ENCODE measurements at places on chromosomes 1 and 21.

DNA sequence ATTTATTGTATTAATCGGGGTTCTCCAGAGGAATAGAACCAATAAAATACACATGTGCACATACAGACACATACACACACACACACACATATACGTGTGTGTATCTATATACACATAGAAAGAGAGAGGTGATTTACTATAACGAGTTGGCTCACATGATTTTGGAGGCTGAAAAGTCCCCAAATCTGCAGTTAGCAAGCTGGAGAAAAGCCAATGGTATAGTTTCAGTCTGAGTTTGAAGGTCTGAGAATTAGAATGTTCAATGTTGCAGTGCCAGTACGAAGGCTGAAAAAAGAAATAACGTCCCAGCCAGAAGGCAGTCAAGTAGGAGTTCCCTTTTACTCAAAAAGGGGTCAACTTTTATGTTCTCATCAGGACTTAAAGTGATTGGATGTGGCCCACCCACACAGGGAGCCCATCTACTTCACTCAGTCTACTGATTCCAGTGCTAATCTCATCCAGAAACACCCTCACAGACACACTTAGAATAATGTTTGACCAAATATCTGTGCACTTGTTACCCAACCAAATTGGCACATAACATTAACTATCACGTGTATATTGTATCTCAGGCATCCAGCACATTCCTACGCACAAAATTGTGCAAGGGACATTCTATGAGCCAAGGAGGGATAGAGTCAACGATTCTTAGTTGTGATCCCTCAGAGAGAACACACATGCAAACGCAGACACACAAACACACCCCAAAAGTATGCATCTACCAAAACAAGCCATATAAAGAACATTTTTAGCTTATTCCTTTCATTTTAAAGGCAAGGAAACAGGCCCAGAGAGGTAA, 195.5 kb upstream of the DUSP10 start:
- no peak for DNase-seq

- DNase-seq, result no peak
These were observed 50.3 kb downstream of the CHD1L start for GRCh38 chr1:147292631-147293251.

- DNase-seq, result no peak
These were observed 1381.8 kb downstream of the MRPL39 start for GRCh38 chr21:24225431-24225830.

DNA sequence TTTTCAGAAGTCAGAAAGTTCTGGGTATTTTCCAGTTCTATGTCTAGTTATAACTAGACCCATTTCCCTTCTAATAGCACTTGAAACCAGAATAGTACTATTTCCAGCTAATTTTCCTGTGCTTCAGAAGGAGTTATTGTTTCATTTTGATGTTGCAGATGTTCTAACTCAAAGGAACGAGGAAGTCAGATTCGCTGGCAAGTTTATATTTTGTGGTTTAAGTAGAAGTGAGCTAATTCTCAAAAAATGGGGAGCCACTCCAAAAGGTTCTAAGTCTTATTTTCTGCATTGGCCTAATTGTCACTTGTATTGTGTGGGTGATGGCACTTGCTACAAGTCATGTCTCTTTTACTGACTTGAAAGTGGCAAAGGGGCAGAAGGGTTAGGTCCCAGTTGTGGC, 18.1 kb downstream of the CCDC185 start:
- DNase-seq, result no peak

GRCh38 chr1:29379443-29380073, 143.2 kb downstream of the PTPRU start:
- DNase-seq, result no peak

DNA sequence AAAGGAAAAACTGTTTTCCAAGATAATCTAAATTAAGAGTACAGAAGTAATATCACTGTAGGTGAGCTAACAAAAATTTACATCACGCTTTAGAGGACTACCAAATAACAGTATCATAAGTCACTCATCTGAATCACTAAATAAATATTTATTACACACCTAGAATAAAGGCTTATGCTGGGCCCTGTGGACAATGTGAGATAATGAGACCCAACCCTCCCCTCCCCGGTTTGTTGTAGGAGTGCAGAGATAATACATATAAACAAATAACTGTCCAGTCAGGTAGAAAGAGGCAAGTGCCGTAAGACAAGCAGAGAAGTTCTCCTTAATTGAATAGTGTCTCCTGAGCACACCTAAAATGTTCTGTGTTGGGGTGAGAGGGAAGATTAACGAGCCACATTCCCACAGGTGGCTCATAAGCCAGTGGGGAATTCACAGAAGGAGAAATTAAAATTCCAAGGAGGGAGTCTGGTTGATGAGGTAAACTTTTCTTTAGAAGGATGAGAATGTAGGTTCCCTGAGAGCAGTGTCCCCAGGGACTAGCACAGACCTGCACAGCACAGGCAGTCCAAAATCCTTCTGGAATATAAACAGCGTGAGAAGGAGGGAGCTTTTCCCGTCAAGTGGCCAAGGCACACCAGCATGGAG, 241.4 kb downstream of the NFIA start:
- DNase-seq, result no peak

DNA sequence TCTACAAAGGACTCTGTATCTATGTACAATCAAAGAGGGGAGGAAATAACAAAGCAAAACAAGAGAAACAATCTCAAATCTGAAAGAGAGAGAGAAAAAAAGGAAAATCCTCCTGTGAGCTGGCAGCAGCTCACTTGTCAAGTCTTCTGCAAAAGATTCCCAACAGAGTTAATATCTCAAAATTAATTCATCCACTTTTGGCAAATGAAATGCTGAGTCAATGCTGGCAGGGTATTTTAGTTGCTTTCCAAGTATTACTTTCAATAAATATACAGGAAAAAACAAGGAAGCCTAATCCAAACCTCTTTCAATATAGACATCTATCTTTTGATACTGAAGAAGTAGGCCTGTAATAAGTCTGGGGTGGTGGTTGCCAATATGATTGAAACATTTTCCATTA, 613.9 kb upstream of the NEGR1 start:
- DNase-seq, result no peak

GRCh38 chr1:94425821-94426484, 7.8 kb downstream of the ABCD3 start:
- DNase-seq, result no peak

DNA sequence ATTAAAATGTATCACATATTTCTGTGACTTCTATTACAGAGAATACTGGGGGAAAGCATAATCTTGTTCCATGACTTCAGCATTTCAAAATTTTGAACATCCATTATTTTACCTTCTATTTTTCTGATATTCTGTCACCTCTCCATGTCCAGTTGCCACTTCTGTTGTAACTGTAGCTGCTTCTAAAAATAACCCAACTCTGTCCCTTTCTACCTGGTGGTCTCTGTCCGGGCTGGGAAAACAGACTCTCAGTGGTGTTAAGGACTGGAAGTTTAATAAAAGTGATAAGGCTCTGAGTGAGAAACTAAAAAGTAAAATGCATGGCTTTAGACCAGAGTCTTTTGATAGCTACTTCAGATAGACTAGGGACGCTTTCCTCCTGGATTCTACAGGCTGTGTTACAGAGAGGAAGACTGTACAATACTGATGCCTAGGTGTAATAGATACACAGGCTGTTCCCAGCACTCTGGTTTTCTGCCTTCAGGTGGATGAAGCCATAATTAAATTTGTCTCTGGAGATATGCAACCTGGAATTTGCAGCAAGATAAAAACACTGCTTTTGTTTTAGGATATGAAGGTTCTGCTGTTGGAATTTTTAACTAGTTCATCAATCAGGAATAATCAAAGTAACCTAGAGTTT, 42.1 kb upstream of the SEC16B start:
- no peak for DNase-seq
